ENCODE measurements at places on chromosomes 7 and 10.
A peak's percentile ranks its signal among the peaks of the same experiment; 100 is the strongest.

DNA sequence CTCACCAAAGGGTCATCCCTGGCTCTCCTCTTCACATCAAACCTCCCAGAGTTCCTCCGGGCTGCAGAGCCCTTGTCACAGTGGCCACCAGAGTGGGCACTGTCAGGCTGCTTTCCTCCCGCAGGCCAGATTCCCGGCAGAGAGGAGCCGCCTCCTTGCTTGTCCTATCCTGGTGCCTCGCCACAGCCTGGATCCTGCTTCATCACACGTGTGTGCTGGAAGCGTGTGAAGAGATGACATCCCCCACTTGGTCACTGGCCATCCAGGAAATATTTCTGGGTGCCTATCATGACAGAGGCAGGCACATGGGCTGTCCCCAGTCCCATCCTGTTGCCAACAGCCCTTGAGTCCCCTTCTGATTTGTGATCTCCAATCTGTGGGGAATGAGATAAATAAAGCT lies 15.0 kb downstream of the INSIG1 start:
- DNase-seq, result no peak

DNA sequence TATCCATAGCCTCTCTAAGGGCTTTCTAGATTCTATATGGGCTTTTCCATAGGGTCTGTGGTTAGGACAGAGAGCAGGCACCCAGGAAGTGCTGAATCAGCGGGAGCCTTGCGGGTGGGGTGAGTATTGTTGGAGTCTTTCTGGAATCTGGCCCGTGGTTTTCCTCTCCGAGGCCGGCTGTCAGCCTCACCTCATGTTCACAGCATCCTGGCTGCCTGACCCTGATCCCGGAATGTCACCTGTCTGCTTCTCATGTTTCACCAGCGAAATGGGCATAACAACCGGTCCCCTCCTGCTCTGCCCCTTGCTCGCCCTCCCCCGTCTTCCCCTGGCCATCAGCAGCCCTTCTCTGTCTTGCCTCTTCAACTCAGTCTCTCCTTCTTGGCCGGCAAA lies 36.5 kb downstream of the DDIT4 start:
- no peak for DNase-seq

DNA sequence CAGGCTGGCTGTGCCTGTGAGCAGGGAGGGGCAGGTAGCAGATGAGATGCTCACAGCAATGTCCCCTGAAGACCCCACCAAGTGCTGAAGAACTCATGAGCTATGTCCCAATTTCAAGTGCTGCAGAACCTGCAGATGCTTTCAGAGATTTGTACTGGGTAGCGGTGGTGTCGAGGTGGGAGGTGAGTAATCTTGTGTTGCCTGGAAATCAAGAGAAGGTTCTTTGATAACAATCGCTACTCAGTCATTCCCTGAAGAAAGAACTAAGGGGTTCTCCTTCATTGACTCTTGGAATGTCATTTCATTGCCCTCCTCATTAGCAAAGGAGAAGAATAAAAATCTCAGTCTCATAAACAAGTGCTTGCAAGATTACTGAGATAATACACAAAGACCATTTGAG lies 246.4 kb downstream of the EMX2 start:
- no peak for DNase-seq

- DNase-seq, result no peak
These were observed 22.9 kb downstream of the RBM33 start for GRCh38 chr7:155667241-155667829.

- no peak for DNase-seq
These were observed 3.1 kb downstream of the PTEN start for GRCh38 chr10:87866412-87866974.

- DNase-seq, result no peak
These were observed 178.7 kb downstream of the GFRA1 start for GRCh38 chr10:116094356-116094755.

GRCh38 chr7:55517191-55517633 lies 55.1 kb downstream of the VOPP1 start:
- no peak for DNase-seq

DNA sequence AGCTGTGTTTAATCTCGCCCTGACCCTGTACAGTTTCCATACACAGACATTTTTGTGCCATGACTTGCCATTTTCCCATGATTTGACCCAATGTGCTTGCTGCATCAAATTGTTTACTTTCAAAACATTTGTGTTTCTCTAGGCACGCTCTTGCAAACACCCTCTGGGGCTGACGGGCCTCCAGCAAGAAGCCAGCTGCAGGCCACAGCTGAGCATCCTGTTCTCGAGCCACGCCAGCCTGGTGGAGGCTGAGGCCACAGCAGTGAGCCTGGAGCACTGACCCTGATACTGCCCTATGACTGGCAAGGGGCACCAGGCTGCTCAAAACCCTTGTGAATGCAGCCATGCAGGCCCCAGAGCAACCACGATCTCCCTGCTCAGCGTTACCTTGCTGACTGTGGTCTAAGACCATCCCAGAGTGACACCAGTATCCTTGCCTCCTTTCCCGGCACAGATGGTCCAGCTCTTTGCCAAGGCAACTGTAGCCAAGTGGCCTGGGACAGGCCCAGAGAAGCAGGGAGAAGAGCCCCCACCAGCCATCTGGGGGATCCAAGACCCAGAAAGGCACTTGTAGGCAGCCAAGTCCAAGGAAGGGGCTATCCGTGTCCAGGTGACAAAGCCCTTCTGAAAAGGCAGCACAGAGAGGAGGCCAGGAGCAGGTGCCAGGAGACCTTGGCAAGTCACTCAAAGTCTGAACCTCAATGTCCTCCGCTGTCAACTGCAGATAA lies 78.5 kb downstream of the OAT start:
- DNase-seq, result peak; percentile 97

GRCh38 chr10:95821720-95822119 lies 65.8 kb downstream of the ENTPD1 start:
- DNase-seq, result no peak

GRCh38 chr10:77845451-77845850 lies 81.1 kb downstream of the DLG5 start:
- DNase-seq, result no peak

GRCh38 chr7:140940898-140941297 lies 16.2 kb upstream of the BRAF start:
- DNase-seq, result no peak

DNA sequence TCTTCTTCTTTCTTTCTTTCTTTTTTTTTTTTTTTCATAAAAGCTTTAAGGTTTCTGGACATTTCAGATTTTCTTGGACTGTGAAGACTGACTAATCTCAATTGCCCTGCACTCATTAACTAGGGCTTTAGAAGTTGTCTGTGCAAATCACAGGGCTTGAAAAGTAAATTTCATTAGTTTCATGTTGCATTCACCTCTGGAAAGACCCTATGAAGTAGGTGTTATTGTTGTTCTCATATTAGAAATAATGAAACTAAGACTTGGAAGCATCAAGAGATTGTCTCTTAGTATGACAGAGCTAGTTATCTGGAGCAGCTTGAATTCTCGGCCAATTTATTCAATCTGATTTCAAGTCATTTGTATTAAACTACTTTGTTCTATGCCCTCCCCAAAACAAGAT lies 28.2 kb upstream of the SEMA3D start:
- no peak for DNase-seq

DNA sequence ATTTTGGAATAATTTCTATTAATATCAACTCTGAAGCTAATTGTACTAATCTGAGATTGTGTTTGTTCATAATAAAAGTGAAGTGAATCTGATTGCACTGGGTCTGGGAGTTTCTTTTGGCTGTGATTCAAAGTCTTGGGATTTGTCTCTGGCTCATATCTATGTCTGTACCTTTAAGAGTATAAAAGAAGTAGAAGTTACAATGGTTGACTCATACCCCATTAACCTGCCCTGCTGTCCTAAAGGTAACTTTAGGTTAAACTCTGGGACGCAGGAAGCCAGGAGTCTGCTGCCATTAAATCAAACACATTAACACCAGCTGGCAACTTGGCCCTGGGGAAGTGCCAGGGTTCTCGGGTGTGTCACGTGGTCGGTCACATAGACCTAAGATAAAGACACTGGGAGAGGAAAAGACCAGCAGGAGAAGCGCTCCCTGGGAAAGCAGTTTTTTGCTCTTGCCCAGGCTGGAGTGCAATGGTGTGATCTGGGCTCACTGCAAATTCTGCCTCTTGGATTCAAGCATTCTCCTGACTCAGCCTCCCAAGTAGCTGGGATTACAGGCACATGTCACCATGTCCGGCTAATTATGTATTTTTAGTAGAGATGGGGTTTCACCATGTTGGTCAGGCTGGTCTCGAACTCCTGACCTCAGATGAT lies 17.8 kb downstream of the SCD start:
- peak; percentile 56 for DNase-seq

DNA sequence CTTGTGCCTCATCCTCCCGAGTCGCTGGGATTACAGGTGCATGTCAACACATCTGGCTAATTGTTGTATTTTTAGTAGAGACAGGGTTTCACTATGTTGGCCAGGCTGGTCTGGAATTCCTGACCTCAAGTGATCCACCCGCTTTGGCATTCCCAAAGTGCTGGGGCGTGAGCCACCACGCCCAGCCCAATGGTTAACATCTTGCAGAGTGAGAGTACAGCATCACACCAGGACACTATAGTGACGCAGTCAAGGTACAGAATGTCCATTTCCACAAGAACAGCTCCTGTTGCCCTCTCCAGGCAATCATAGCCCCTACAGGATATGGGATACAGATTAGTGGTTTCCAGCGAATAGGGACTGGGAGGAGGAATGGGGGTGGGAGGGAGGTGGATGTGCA lies 34.0 kb downstream of the MYO1G start:
- no peak for DNase-seq

DNA sequence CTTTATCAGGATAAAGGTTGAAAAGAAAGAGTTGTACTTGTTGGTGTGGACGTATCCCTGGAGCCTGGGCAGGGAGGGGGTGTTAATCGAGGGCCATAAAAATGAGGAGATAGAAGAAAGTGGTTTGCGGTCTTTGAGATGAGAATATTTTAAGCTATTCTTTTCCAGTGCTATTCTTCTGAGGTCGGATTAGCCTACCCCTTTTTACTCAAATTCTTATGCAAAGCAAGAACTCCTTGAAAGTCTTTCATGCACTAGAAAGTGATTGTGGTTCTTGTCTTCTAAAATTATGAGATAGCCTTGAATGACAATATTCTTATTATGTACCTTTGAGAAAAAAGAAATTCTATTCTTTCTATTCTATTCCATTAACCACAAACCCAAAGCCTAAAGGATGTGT lies 201.3 kb upstream of the SEMA3C start:
- no peak for DNase-seq

GRCh38 chr10:131102147-131102546 lies 209.4 kb downstream of the TCERG1L start:
- DNase-seq, result no peak

- DNase-seq, result no peak
These were observed 2.9 kb upstream of the IGFBP1 start for GRCh38 chr7:45885264-45885882.

GRCh38 chr7:356691-357462 lies 66.9 kb downstream of the FOXL3 start:
- no peak for DNase-seq

DNA sequence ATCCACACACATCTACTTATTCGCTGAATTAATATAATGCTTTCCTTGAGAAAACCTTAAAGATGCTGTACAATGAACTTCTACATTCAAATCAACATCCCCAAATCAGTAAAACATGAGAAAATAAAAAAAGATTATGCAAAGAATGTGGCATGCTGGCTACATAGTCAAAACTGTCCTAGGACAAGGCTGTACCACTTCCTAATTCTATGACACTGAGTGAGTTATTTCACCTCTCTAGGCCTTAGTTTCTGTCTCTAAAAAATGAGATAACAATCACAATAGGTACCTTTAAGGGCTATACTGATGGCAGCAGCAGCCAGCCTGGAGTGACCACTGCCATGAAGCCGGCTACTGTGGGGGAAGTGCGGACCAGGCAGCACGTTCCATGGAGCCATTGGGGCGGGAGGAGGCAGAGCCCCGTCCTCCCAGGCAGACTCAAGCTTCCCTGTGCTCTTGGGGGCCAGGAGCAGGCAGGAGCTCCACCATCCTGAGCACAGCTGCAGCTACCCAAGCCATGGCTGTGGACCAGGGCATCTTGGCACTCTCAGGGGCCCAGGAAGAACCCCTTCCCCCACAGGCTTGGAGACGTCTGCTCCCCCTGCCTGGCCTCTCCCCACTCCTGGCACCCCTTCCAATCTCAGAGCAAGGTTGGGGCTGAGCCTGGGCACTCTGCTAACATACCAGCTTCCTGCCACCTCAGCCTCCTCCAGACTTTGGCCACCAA lies 110.2 kb downstream of the ELAPOR2 start:
- no peak for DNase-seq

GRCh38 chr10:49598164-49598856 lies 11.8 kb upstream of the SLC18A3 start:
- no peak for DNase-seq

DNA sequence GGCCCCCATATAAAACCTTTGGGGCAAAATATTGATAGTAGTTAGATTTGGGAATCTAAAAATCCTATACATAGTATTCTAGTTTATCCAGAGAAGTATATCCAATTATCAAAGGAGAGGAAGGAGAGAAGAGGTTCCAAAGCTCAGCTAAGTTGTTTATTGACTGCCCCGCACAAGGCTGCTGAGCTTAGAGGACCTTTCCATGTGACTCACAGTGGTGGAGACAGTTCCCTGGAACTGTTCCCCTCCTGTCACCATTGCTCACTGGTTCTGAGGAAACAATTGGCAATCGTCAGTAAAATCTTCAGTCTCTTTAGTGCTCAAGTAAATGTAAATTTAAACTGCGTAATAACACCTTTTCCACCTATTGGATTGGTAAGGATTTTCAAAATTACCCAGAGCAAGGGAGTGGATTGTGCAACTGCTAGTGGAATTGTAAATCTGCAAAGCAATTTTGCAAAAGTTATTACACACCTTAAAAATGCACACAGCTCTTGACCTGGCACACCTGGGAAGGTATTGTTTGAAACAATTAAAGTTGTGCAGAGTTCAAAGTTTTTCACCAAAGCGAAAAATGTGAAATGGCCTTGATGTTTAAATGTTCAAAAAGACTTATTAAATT lies 63.1 kb downstream of the EEPD1 start:
- no peak for DNase-seq

DNA sequence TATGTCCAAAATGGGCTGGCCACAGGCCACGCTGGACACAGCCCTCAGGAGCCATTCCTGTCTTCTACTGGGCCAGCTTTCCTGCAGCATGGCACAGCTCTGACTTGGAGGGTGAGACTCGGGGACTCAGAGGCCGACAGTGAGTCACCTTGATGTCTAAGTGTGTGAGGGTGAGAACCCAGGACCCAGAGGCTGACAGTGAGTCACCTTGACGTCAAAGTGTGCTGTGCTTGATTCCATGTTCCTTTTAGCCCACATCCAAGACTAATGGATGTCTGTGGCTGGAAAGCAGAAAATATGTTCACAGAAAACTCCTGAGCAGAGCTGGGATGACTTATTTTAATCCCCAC lies 6.0 kb upstream of the FAM170B start:
- DNase-seq, result peak; percentile 83

- no peak for DNase-seq
These were observed 109.9 kb downstream of the ATXN7L1 start for GRCh38 chr7:105766421-105767073.

DNA sequence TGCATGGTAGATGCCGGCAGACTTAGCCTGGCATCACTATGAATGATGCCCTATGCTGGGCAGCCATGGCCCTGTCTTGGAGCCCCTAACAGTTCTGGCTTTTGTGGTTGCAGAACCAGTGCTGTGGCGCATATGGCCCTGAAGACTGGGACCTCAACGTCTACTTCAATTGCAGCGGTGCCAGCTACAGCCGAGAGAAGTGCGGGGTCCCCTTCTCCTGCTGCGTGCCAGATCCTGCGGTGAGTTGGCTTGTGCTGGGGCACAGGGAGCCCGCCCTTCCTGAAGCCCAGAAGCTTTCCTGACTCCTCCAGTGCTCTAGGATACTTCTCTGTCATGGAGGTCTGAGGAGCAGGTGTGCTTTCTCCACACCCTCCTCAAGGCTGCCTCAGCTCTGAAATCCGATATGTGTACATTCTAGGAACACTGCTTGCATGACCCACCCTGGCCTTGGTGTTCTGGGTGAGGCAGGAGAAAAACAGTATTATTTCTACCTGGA lies 25.6 kb upstream of the SH2D4B start:
- no peak for DNase-seq
